ENCODE measurements at places on chromosomes 3 and 15. TPM values are rescaled to one million over a fixed set of nuclear protein-coding genes. Genes with fewer than 3 reads are reported as not detected.

The CACNA2D2 gene
- total RNA-seq, result 1.6 TPM

The EXD1 gene
- not detected for total RNA-seq

The ST3GAL6 gene
- 34.1 TPM for total RNA-seq

The GASK1A gene
- 0.75 TPM for total RNA-seq

The P2RY1 gene
- 9.5 TPM for total RNA-seq

The SPRED1 gene
- total RNA-seq, result 9.8 TPM

The TRH gene
- not detected for total RNA-seq

The CCR3 gene
- total RNA-seq, result not detected

The THSD4 gene
- total RNA-seq, result 75.6 TPM

The SSUH2 gene
- 1.00 TPM for total RNA-seq

The PRSS50 gene
- 0.16 TPM for total RNA-seq

The CADM2 gene
- 1.2 TPM for total RNA-seq

The C3orf49 gene
- total RNA-seq, result not detected

The CHDH gene
- 9.3 TPM for total RNA-seq

- no peak for DNase-seq
These were observed 30.1 kb downstream of the POPDC2 start for GRCh38 chr3:119630128-119630879.

DNA sequence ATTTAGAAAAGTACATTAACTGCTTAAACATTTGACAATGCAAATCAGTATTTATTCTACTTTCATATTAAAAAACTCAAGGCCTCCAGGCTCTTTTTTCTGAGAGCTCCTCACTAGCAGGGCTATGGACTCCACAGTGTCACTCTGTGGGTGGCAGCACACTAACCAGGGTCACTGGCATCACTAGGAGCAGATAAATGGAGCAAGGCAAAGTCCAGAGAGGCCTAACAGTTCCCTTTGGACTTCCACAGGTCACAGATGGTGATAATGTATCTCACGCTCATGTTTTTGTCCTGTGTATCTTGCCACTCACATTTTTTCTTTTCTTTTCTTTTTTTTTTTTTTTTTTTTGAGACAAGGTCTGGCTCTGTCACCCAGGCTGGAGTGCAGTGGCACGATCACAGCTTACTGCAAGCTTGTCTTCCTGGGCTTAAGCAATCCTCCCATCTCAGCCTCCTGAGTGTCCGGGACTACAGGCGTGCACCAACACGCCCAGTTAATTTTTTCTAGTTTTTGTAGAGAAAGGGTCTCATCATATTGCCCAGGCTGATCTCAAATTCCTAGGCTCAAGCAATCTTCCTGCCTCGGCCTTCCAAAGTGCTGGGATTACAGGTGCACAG, 7.8 kb downstream of the SPG21 start:
- no peak for DNase-seq

DNA sequence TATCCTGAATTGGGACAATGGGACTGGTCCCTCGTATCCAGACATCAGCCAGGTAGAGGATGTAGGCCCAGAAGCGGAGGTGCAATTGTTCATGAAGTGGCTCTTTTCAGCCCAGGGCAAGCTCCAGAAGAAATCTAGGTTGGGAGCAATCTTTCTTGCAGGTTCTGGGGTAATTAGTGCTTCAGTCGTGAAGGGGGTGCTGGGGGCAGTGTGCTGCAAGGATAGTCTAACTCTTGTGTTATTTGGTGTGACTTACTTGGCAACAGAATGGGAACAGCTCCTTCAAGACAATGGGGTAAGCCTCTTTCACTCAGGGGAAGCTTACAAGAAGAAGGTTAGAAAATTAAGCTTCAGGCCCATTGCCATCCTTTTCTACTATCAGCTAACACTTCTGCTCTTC, 273.0 kb downstream of the DIPK2A start:
- no peak for DNase-seq

DNA sequence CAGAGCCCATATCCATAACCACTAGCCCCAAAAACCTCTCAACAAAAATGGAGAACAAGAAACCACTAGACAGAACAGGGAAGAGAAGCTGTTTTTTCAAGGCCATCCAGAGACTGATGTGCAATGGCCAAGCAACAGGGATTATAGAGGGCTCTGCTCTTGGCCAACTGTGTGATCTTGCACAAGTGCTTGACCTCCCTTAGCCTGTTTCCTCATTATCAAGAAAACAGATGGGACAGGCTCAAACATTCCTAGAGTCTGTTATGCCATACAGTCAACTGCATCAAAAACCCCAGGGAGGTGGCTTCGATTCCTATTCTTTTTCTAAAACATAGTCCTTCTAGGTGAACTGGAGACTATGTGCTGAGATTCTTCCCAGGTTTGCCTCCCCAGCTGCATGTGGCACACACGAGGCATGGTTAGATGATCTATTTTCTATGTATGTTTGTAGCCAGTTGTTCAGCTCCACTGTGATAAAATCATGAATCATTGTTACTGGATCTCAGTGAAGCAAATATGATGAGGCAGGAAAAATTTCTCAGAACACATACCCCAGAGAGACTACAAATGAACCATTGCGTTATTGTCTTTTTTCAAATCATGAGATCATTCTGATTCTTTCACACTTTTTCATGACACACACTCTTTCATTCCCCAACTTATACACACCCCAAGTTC, 132.9 kb upstream of the TGFBR2 start:
- peak; percentile 47 for DNase-seq

DNA sequence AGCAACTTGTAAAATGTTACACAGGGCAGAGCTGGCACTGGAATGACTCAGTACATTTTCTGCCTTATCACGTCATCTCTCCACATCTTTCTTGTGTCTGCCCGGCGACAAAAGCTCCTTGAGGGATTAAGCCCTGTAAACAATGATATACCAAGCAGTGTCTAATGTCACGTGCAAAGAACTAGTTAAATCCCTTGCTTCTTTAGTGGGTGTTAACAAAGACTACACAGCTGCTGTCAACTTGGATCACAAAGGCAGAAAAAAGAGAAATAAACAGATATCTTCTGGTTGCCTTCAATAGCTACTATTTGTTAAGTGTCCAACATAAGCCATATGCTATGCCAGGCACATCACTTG, 48.1 kb upstream of the FRMD4B start:
- DNase-seq, result no peak

DNA sequence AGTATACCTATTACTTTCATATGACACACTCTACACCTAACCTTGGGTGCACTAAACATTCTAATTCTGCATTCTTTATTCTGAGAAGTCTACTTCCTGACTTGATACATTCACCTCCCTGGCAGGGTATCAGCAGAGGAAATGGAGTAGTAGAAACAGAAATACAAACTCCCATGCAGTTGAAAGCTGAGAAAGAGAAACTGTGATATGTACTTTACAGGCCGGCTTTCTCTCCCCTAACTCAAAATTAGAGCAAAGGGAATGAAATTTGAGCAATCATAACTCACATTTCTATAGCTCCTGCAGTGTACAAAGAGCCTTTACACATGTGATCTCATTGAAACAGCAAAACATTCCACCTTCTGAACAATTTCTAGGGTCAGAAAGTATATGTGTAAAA, 135.5 kb upstream of the COL8A1 start:
- no peak for DNase-seq

GRCh38 chr15:40483919-40484318, 13.1 kb downstream of the CHST14 start:
- no peak for DNase-seq

GRCh38 chr15:35698331-35698730, 152.4 kb upstream of the DPH6 start:
- no peak for DNase-seq

GRCh38 chr3:160755776-160756304, at the start of gene PPM1L:
Gene PPM1L, plus strand, starts transcription at chr3:160756231.
- DNase-seq, result peak; percentile 79

DNA sequence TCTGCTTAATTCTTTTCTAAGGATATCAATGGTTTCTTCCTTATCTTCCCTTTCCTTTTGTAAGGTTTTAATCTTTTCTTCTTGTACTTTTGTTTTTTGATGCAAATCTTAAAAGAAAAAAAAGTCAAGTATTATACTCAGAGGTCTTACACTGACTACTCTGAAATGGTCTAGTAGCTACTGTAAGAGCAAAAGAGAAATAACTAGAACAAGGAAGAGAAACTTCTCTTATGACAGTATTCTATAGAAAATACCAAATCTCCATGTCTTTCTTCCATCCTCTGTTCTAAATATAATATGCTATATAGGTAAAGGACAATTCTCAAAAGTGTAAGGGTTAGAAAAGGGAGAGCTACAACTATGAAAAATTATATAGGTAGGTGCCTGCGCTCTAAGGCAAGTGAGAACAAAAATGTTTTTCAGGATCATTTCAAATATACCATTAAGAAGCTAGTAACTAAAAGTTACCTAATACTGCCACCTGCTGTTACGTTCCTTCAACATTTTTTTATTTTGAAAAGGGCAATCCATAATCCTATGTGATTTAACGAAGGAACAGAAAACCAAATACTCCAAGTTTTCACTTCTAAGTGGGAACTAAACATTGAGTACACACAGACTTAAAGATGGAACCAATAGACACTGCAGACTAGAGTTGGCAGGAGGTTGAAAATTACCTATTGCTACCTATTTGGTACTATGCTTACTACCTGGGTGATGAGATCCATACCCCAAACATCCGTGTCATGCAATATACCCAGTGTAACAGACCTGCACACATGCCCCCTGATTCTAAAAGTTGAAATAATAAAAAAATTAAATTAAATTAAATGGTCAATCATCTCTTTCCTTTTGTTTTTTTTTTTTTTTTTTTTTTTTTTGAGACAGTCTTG, 36.7 kb downstream of the CIP2A start:
- DNase-seq, result no peak

GRCh38 chr3:2180634-2181033, 82.0 kb downstream of the CNTN4 start:
- no peak for DNase-seq

GRCh38 chr15:100597862-100598261, 4.1 kb downstream of the LINS1 start:
- no peak for DNase-seq

GRCh38 chr15:77516076-77516475, 95.4 kb downstream of the HMG20A start:
- DNase-seq, result no peak

DNA sequence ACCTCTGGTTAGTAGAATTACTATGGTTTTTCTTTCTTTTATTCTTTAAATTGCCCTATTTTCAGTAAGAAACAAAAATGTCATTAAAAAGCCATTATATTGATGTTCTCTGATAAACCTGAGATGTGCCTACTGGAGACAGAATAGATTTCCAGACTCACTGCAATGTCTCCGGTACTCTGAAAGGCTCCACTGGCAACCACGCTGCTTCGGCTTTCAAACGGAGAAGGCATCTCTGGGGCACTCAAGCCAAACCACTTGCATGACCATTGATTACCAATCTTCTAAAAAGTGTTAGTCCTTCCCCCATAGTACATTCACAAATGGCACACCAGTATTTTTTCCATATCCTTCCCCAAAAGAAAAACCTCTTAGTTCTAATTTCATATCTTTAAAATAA, 82.6 kb downstream of the CBLB start:
- no peak for DNase-seq

DNA sequence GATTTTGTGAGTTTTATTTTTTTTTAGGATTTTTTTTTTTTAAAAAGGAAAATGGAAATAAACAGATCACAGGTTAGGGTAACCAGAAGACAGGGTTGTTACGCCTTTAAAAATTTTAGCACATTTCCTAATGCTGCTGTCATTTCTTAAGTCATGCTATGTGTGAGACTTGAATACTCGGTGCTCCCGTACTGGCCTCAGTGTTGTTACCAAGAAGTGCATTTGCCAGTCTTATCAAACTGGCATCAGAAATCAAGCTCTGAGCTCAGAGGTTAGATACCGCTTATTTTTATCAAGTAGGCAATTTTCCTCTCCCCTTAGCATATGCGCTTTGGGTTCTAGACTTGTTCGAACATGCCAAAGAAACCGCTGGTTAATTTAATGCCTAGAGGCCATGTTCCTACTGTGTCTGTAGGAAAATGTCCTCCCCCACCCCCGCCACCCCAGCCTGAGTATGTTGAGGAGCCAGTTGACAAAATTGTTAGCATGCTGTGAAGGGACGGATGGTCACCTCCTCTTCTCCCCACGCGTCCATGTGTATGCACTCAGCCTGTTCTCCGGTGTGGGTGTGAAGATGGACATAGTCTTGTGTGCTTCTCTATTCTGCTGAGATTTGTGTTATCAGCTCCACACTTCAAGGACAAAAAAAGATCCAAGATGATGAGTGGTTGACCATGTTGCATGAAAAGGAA, 88.9 kb downstream of the ITPR1 start:
- DNase-seq, result no peak

DNA sequence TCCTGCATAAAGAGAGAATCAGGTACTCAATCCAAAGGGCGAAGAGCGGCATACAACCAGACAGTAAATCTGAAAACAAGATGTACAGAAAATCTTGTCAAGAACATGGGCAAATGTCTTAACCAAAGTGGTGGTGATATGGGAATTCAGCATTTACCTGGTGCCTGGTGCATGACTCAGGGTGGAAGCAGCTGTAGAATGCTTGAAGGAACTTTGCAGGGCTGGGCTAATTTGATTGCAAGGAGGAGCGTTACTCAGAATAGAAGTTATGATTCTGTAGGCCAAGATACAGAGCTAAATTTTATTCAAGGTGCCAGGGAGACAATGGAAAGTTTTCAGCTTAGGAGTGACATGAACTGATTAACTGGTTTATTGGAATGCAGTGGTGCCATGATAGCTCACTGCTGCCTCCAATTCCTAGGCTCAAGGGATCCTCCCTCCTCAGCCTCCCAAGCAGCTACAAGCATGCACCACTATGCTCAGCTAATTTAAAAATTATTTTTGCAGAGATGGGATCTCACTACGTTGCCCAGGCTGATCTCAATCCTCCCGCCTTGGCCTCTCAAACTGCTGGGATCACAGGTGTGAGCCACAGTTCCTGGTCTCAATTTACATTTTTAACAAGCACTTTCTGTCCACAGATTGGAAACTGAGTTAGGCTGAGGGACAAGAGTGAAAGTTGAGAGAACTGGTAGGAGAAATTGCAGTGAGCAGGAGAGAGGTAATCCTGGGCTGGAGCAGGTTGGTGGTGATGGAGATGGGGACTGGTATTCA, 91.5 kb upstream of the TBC1D5 start:
- DNase-seq, result no peak

- no peak for DNase-seq
These were observed 22.1 kb downstream of the PLOD2 start for GRCh38 chr3:146138902-146139301.

- no peak for DNase-seq
These were observed 181.1 kb downstream of the STT3B start for GRCh38 chr3:31713816-31714215.

GRCh38 chr3:105606016-105606415, 239.3 kb downstream of the ALCAM start:
- DNase-seq, result no peak

- no peak for DNase-seq
These were observed 18.1 kb downstream of the DUSP7 start for GRCh38 chr3:52038227-52038626.

DNA sequence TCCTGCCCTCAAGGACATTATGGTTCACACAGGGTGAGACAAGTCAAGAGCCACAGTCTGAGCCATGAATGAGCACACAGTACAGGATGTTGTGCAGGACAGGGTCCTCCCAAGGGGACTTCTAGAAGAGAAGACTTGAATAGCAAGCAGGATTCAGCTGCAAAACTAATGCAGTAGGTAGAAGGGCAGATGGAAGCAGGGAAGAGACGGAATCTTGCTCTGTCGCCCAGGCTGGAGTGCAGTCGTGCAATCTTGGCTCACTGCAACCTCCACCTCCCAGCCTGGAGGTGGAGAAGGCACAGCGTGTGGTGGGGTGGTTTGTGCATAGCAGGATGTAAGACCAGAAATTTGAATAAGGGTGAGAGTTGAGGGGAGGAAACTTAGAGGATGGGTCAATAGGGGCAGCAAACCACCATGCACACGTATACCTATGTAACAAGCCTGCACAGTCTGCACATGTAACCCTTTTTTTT, 8.0 kb downstream of the BCL2L10 start:
- DNase-seq, result no peak

- peak; percentile 71 for DNase-seq
These were observed 24.0 kb upstream of the TLE3 start for GRCh38 chr15:70121624-70122302.

Data from Right ventricle myocardium superior (tissue), 1 donor.